ENCODE measurements at places on chromosomes 2 and 18.

- DNase-seq = no peak
Measured at GRCh38 chr2:9821805-9822445, 21.3 kb upstream of the TAF1B start.

- no peak for DNase-seq
Measured at GRCh38 chr18:24770311-24771024, 310.0 kb downstream of the HRH4 start.

DNA sequence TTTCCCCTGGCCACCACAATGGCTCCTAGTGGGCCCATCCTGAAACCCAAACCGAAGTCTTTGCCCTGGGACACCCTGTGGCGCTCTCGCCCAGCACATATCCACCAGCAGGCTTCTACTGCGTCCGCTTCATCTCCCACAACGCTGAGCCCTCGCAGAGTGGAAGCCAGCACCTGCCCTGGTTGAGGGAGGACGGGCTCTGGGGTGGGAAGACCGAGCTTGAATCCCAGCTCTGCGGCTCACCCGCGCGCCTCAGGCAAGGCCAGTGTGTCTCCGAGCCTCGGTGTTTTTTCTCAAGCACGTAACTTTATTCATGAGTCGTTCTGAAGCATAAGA lies 15.6 kb downstream of the KLF11 start:
- DNase-seq = no peak

DNA sequence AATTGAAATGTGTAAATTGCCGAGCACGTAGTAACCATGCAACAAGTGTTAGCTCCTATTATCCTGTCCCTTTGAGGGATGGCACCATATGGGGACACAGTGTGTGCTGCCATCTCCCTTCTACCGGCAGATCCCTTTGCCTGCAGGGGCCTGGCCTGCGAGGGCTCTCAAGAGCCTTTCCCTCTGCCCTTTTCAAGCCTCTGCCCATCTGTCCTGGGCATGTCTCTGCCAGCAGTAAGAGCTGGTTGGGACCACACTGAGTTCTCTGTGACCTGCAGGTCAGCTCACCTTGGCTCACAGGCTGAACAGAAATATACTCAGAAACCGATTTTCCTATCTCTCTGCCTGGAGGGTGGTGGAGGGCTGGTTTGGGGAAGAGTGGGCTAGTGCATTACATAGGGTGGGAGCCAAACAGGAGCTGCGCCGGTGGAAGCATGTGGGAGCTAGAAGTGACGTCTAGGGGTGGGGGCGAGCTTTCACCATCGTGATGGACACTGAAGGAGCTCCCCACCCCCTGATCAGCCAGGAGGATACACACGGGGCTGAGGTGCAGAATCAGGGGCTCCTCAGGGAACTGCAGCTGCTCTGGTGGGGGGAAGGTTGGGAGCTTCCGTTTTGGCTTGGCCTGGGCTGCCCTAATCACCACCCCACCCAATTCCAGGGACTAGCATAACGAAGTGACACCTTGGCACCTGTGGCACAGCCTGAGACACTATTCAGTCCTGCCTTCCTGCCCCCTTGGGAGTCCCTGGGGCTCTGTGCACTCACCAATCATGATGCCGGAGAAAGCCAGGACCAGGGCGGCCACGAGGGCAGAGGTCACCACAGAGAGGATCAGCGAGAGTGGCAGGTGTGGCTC lies 109.7 kb downstream of the CLIP4 start:
- no peak for DNase-seq

DNA sequence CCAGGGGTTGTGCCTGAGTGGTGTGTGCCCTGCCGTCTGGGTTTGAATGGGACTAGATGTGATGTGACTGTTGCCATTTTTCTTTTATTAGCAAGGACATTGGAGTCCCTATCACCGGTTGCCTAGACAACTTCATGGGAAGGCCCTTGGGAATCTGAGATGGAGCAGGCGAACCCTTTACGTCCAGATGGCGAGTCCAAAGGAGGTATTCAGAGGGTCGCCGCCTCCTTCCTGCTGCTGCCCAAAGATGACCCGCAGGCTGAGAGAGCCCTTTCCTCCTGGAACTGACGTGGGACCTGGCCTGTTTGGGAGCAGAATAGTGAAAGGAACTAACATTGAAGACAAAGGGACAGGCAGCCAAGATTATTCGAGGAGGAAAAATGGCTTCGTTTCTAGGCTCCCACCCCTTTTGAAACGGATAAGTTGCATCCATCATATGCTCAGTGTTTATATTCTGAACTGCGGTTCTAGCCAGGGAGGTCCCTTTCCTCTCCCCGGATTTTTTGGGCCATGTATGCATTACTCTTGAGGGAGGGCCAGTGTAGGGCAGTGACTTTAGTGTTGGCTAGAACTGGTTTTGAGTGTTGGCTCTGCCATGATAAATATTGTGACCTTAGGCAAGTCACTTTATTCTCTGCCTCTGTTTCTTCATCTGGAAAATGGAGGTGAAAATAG lies 673 bp downstream of the CENPO start:
- no peak for DNase-seq

GRCh38 chr18:67290421-67290820 lies 226.1 kb downstream of the DSEL start:
- DNase-seq = no peak

GRCh38 chr2:45570671-45571334 lies 40.3 kb downstream of the SRBD1 start:
- no peak for DNase-seq

GRCh38 chr2:226699321-226699720 lies 100.3 kb downstream of the IRS1 start:
- no peak for DNase-seq

GRCh38 chr2:207624185-207625013 lies 795 bp downstream of the METTL21A start:
- peak; percentile 35 for DNase-seq

- DNase-seq = no peak
Measured at GRCh38 chr2:120437604-120438000, 91.7 kb downstream of the INHBB start.

- DNase-seq = no peak
Measured at GRCh38 chr2:164843346-164843911, 1.8 kb upstream of the COBLL1 start.
